ENCODE measurements at places on chromosomes 11 and 22.

DNA sequence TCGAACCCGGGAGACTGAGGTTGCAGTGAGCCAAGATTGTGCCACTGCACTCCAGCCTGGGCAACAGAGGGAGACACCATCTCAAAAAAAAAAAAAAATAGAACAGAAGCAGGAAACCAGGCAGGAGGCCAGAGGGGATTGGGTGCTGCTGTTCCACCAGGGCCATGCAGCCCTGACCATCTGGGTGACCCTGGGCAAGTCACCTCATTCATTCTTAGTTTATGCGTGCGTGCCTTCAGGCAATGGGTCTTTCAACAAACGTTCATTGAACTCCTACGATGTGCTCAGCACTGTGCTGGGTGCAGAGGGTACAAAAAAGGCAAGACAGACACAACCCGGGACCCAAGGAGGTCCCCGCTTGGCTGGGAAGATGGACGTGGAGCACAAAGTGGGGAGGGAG, 18.3 kb downstream of the RPL3 start:
- no peak for DNase-seq

- DNase-seq: no peak
Observed at GRCh38 chr11:86537541-86538222, 134.7 kb downstream of the ME3 start.

- DNase-seq: no peak
Observed at GRCh38 chr11:6653097-6653496, 2.5 kb downstream of the DCHS1 start.

DNA sequence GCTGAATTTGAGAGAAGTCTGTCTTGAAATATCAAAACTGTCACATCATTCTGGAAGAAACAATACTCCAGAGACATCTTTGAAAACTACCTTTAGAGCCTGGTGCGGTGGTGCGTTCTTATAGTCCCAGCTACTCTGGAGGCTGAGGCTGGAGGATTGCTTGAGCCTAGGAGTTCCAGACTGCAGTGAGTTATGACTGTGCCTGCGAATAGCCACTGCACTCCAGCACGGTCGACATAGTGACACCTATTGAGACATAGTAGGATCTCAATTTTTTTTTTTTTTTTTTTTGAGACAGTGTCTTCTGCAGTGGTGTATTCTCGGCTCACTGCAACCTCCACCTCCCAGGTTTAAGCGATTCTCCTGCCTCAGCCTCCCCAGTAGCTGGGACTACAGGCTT, 11.5 kb upstream of the AIFM3 start:
- DNase-seq: no peak

DNA sequence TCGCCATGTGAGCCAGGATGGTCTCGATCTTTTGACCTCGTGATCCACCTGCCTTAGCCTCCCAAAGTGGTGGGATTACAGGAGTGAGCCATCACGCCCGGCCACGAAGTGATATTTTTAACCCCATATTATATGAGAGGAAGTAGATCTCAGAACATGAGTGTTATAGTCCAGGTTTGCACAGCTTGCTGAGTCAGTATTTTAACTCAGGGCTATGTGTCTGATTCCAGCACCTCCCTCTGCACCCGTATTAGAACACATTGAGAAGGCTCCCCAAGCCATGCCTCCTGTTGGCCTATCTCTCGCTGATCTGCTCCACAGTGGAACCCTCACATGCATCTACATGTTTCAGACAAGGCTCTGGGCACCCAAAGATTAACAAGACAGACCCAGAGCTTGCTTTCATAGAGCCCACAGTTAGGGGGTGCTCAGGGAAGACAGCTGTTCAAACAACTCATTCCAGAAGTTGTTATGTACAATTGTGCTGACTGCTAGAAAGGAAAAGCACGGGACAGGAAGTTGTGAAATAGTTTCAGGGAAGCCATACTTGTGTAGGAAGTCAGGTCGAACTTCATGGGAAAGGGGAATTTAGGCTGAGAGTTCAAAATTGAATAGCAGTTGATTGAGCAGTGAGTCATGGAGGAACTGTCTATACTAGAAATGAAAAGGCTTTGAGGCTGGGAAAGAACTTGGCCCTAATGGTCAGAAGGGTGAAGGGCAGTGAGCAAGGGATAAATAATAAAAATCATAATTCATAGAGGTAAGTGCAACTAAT, 49.3 kb upstream of the CLPB start:
- DNase-seq: no peak

- no peak for DNase-seq
Observed at GRCh38 chr22:27644566-27644965, 157.0 kb downstream of the MN1 start.
